ENCODE measurements at places on chromosomes 1 and 21.

DNA sequence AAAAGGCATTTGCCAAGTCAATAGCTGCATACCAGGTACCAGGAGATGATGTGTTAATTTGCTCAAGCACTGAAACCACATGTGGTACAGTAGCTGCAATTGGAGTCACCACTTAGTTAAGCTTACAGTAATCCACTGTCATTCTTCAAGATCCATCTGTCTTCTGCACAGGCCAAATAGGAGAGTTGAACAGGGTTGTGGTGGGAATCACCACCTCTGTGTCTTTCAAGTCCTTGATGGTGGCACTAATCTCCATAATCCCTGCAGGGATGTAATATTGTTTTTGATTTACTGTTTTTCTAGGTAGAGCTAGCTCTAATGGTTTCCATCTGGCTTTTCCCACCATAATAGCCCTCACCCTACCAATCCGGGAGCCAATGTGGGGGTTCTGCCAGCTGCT, 91.9 kb downstream of the FCRL5 start:
- DNase-seq, result no peak

DNA sequence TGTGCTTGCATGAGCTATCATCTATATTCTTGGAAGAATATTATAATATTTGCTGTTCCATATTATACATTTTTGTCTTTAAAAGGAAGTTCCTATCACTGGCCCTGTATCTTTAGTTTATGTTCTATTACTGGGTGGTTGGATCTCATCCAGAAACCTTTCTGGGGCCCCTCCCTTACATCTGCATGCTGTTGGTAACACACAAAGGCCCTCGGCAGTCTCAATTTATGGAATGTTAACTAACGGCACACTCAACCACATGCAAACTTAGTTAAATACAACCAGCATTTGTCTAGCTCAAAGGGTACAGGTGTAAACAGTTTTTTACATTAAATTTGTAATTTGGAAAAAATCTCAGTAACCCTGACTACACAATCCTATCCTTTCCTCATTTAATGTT, 9.7 kb upstream of the HYI start:
- no peak for DNase-seq

- no peak for DNase-seq
Measured at GRCh38 chr1:21655259-21655658, 13.9 kb downstream of the RAP1GAP start.

DNA sequence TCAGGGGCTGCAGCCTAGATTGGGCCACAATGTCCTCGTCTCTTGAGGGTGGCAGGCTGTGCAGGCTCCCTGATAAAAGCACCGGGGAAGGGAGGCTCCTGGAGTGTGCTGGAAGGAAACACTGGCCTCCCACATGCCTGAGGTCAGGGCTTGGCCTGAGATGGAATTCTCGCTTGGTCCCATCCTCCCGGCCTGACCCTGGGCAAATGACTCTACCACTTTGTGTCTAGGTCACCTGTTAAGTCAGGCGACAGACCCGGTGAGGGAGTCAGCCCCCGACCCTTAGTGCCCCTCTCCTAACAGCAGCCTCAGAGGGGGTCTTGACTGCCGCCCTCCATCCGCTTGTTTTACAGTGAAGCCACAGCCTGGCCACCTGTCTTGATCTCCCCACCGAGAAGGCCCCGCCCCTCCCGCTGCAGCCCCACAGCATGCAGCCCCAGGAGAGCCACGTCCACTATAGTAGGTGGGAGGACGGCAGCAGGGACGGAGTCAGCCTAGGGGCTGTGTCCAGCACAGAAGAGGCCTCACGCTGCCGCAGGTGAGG, 2.5 kb downstream of the SMIM1 start:
- no peak for DNase-seq

DNA sequence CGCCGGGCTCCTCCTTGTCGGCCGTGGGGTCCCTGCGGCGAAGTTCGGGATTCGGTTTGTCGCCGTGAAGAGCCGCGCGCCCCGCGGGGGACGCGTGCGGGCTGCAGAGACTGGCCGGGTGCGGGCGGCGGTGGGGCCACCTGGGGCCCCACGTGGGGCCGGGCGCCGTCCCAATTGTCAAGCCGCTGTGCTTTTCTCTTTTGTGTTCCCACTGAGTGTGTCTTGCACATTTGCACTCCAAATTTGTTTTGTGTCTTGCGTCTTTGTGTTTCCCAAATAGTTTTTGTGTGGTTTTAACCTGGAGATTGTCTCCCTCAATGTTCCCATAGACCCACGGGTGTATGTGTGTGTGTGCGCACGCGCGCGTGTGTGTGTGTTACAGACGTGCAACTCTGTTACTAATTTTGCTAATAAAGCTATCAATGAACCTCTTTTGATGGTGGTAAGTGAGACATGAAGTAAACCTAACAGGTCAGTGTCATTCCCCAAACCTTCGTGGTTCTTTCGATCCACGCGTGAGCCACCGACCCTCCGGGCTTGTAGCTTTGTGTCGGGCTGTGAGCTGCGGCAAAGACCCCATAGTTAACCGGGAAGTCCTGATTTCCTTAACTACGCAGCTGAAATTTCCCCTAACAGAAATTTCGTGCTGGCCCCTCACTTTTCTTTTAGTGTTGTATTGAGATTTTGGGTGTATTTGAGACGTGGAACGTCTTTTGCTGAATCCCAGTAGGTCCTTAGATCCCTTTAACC, 708 bp downstream of the PRDM2 start:
- peak; percentile 64 for DNase-seq

- no peak for DNase-seq
Measured at GRCh38 chr1:66464351-66464750, 69.6 kb upstream of the SGIP1 start.

- DNase-seq, result no peak
Measured at GRCh38 chr21:44594406-44594916, 2.2 kb upstream of the KRTAP10-6 start.

All from GM19239 (cell line).